Peyer's patch (tissue), 4 donors: ENCODE measurements at places on chromosomes 1 and 21. TPM values are rescaled to one million over a fixed set of nuclear protein-coding genes. Genes with fewer than 3 reads are reported as not detected.

TRIM67 gene
- total RNA-seq = 0.13 TPM

ANGPTL3 gene
- total RNA-seq = not detected

DNA sequence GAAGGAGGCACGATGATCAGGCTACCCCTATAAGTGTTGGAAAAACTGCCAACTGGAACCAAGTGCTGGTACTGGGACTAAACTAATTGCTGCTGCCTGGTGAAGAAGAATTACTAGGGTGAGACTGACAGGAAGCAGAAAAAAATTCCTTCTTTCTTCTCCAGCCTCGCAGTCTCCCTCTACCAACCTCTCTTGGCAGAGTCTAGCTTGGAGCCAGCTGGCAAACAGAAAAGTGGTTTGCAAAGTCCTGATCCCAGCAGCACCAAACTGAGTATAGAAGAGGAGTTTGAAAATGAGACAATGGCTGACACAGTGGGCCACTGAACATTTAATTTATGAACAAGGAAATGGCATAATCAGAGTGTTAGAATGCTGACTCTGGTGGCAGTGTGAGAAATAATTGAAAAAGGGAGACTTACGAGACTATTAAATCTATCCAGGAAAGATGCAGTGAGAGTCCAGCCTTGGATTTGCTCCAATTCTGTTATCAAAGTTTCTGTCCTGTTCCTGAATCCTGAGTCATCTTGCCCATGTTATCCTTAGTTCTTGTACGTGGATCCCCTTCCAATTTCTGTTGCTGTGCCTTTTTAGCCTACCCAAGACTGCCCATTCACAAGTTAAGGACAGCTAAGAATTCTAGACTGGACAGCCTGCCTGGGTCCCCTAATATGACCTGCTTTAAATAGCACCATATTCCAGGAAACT is 23.7 kb upstream of the DISP1 start:
- H3K27me3 ChIP-seq = no peaks in the 10 kb centered on the region
- peaks cover 4% of the 10 kb centered on the region for H3K4me1 ChIP-seq
- no peak overlapping the region for H3K27ac ChIP-seq
- DNase-seq = no peak
- no peak overlapping the region for H3K4me3 ChIP-seq

GRCh38 chr1:182061594-182061993 is at the start of gene ZNF648:
ZNF648 (minus strand) TSS chr1:182061712; CDS start chr1:182058010, 3,702 bp downstream.
- H3K27ac ChIP-seq = no peak within 1 kb of the TSS
- no peaks in the 10 kb centered on the region for H3K4me1 ChIP-seq
- H3K4me3 ChIP-seq = no peak within 1 kb of the TSS

DNA sequence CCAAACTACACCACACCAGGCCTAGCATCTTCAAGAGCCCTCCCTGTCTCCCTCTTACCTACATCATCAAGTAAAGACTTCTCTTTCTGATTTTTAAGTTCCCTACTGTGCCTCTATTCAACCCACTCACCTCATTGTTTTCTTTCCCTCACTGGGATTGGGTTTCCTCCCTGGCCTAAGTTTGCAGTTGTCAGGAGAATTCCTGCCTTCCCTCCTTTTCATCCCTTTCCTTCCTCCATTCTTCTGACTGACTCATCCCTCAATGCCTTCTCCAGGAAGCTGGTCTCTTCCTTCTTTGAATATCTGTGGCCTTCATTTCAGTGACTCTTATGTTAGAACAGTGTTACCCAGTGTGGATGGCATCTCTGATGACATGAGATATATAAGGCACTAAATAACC is 139.9 kb upstream of the KIAA0040 start:
- no peak overlapping the region for H3K4me3 ChIP-seq
- no peak for DNase-seq
- no peaks in the 10 kb centered on the region for H3K4me1 ChIP-seq
- no peaks in the 10 kb centered on the region for H3K27me3 ChIP-seq

- H3K4me1 ChIP-seq = no peaks in the 10 kb centered on the region
- no peak for DNase-seq
- no peaks in the 10 kb centered on the region for H3K36me3 ChIP-seq
- no peak overlapping the region for H3K4me3 ChIP-seq
- H3K27ac ChIP-seq = no peak overlapping the region
These were observed 55.6 kb upstream of the ABCD3 start for GRCh38 chr1:94362466-94363058.
